ENCODE measurements at places on chromosomes 12 and 14.

DNA sequence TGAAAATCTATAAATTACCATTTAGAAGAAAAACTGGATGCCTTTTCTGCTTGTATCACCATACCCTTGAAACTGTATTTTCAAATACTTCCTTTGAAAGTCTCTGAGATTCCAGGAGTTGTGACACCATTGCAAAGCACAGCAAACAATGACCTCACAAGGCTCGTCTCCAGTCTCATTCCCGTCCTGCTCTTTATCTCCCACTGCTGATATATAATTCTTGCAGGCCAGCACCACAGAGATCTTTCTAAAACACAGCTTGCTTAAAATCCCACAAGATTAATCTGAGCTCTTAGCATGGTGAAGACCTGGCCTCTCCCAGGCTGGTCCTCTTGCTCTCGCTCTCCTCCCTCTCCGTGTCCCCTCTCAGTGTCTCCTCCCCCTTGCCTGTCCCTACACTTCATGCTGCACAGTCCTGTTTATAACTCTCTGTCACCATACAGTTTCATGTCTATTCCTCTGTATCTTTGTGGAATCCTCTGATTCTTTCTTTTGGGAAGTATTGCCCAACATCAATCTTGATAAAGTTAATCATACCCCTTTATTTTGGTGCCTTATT is 51.8 kb downstream of the ZFYVE21 start:
- no peak for DNase-seq

DNA sequence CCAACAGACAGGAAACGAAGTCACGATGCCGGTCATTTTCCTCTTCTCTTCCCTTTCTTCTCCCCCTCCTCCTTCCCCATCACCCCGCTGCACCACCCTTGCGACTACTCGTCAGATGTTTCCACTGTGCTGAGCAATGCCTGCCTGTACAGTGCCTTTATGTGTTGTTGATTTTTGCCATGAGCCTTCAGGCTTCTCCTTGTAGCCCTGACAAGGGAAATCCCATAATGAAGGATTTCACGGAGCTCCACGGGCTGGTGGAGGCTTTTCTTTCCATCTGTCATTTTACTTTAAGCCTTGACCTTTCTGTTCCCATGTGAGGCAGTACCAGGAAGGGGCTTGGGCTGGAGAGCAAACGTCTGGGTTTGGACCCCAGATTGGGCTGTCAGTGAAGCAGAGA is 28.7 kb upstream of the CCND2 start:
- DNase-seq: no peak

DNA sequence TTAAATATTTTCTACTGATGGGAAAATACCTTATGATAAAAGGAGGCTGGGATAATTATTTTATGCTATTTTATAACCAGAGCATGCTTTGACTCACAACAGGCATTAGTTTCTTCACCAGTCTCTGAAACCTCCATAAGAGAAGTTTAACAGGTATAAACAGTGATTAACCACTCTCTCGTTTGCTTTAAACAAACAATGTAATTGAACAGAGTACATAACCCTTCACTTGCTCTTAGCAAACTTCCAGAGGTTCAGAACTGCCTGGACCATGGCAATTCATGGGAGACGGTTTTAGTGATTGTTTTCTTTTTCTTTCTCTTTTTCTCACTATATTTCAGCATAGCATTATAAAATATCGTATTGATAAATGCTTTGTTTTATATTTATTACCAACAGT is 35.3 kb downstream of the CFAP251 start:
- DNase-seq: no peak

DNA sequence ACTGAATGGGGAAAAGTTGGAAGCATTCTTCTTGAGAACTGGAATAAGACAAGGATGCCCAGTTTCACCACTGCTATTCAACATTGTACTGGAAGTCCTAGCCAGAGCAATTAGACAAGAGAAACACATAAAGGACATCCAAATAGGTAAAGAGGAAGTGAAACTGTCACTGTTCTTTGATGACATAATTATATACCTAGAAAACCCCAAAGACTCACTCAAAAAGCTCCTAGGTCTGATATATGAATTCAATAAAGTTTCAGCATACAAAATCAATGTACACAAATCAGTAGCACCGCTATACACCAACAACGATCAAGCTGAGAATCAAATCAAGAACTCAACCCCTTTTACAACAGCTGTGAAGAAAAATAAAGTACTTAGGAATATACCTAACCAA is 157.3 kb upstream of the DDHD1 start:
- no peak for DNase-seq

DNA sequence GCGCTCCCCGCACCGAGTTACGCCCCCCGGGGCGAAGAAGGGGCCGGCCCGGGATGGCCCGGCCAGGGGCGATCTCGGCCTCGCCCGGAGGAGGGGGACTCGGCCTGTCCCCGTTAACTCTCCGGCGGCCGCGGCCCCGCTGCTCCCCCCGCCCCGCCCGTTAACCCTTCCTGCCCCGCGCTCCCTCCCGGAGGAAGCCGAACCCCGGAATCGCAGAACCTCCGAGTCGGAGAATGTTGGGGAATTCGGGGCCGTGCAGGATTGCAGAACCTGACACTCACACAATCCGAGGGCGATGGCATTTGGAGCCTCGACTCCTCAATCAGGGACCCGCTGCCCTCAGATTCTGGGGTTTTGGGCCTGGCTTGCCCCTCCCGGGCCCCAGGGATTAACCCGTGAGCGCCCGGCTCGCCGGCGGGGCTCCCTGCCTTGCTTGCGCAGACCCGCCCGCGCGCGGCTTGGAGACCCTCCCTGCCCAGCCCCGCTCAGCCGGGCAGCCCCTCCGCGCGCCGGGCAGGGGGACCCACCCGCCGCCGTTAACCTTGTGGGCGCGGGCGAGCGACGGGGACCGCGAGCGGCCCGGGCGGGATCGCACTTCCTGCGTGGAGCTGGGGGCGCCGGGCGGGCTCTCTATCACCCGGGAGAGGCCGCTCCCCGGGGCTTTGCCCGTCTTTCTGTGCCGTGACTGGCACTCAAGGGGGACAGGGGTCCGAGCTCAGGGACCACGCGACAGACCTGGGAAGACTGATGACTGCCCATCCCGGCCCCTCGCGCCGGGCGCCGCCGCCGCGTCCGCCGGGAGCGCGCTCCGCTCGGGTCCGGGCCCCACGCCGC is 18.8 kb downstream of the BEGAIN start:
- DNase-seq: no peak

DNA sequence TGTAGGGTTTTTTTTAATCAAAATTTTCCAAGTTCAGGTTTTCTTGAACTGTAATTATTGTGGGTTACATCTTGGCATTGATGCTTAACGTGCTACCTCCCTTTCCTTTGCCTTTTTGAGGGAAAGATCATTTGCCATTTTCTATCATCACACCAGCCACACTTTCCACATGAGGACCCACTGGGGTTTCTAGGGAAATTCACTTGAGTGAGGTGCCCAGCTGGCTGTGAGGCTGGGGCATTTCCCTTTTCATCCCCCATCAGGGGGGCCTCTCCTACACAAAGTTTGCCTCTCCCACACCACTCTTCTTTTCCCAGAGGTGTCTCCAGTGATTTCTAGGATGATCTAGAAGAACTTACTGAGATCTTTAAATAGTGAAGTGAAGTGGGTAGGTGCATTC is 335.7 kb downstream of the BMP4 start:
- DNase-seq: no peak

GRCh38 chr14:60786905-60787304 is 52.3 kb downstream of the MNAT1 start:
- no peak for DNase-seq

GRCh38 chr12:80708259-80708974 is 983 bp downstream of the MYF6 start:
- DNase-seq: no peak

DNA sequence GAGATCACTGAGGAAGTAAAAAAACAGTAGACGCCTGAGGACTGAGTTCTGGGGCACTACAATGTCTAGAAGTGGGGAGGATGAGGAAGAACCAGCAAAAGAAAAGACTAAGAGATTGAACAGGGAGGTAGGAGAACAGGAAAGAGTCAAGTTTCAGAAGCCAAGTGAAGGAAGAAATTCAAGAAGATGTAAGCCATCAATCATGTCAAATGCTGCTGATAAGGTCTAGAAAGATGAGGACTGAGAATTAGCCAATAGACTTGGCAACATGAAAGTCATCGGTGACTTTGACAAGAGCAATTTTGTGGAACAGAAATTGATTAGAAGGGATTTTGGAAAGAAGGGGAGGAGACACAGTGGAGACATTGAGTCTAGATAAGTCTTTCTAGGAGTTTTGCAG is 54.8 kb upstream of the CRY1 start:
- DNase-seq: no peak

DNA sequence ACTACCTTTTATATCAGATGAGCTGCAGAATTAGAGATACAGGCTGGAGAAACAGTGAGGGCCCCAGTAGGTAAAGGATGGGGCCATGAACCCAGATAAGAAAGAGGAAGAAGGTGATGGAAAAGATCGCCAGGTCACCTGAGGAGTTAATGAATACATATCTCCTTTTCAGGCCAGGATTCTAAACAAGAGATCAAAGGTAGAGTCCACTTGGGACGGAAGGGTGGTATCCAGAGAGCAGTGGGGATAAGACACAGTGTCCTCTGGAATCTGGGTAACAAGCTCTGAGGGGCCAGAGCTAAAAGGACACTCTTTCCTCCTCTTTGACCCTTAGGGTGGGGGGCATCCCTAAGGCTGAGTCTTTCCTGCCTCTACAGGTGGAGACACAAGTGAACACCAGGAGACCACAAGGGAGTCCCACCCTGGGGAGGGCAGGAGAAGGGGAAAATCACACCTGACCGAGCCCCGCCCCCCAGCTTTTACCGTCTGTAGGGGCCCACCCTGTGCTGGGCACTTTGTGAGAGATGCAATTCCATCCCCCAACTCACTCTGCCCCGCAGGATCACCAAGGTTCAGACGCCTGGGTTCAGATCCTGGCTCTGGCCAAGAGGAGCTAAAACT is 27.3 kb downstream of the SERPINA1 start:
- no peak for DNase-seq

Data from hematopoietic multipotent progenitor cell treated with erythropoietin and hydrocortisone succinate and interleukin-3 and kit ligand, for 8 days (in vitro differentiated cells).